Hematopoietic multipotent progenitor cell treated with erythropoietin and hydrocortisone succinate and interleukin-3 and kit ligand, for 6 days (in vitro differentiated cells): ENCODE measurements at places on chromosomes 13 and 19.

DNA sequence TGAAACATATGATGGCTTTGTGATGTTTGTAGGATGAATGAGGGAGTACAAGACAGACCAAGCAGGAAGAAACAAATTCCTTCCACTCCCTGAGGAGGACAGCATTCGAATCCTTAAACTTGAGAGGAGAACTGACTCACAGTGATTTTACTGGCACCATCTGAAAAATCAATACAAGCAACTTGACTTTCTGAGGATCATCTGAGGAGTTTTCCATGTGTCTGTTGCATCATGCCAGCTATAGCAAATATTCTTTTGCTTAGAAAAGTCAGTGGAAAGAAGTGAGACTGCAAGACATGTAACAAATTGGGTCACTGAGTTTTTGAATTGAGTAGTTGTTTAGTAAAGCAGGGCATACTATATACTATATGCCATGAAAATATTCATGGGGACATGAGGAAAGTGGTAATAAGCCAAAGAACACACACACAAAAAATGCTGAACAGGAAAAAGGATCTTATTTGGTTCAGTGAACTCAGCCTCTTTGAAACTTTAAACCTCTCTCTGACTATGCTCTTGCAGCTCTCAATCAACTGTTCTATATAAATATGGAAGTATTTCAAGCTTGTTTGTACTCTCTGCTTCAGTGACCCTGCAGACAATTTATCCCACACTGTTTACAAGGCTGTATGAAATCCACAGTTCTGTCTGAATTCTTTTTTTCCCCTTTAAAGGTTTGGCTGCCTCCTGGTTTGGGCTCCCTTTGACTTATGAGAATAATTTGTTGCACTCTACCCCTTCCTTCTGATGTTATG, 35.5 kb downstream of the SERTM1 start:
- no peak for DNase-seq

DNA sequence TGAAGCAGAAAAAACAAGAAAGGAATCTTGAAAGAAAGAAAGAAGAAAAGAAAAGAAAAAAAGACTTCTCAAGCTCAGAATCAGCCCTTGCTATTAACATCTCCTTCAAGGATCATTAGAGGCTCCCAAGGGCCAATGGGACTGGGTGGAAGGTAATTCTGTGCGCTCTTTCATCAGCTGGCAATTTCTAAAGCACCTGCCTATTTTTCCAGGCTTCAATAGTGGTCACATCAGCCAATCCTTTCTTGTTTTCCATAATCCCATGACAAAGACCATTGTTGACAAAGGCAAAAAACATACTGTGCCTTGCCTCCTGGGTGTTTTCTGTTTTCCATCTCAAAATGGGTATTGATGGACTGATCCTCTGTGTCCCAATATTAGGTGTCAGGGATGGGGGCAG, 88.2 kb upstream of the TSC22D1 start:
- DNase-seq = no peak

DNA sequence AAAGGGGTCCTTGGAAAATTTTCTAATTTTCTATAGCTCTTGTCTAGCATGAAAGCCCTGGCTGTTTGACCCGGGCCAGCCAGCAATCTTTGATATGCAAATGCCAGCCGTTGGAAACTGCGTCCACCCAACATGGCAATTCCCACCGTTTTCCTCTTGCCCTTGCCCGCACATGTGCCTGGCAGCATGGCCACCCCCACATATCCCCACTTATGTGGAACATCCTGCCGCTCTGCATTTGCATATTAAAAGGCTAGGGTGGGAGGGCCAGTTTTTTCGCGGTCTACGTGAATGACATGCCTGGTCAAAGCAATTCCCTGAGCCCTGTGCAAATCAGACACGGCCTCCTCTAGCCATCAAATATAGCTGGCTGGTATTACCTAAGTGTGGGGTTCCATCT, 110.3 kb upstream of the TDRD3 start:
- no peak for DNase-seq

DNA sequence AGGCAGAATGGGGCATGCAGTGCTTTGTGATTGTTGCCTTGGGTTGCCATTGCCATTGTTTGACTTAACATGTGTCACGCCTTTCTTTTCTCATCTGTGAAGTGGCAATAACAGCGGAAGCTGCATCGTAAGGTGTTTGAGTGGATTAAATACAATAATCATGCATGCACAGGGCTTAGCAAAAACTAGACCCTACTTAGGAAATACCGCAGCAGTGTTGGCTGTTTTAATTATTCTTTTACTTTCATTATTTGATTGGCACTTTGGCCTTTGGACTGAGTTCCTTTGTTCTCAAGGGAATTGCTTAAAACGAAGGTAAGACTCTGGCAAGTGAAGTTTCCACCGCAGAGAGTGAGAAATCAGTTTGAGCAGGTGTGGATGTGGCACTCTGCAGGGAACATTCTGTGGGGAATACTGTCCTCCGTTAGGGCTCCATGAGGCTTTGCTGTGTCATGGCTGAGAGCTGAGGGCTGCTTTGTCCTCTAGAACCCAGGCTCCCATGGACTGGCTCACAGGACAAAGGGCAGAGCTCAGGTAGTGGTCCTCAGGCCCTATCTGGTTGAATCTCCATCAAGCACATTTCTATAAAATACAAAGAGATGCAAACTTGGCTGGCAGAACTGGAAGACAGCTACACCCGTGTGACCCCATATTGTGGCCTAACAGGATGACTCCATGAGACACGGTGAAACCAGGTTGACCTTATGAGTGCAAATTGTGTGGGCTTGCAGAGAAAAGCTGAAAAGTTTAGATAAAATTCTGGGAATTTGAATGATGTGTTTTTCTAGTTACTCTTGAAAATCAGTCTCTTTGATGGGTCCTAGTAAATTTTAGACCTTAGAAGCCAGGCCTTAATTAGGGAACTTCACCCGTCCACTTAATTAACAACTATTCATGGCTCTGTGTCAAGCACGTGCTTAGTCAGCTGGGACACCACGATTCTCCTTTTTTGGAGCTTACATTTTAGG, 407.2 kb downstream of the KCNRG start:
- no peak for DNase-seq

DNA sequence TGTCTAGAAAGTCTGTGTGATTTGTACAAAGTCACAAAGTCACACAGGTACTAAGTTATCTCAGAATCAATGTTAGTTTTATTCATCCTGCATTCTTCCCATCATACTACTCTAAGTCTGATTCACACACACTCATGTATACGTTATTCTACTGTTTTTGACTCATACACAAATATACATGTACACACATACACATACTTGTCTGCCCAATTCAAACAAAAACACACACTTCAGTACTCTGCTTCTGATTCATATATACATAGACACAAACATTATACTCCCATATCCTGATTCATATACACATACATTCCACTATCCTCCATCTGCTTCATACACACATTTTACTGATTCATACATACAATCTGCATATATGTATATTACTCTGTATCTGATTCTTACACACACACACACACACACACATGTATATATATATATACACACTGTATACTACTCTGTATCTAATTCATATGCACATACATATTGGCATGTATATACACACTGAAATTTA, 69.3 kb downstream of the KLF12 start:
- DNase-seq = no peak
